Neural crest cell (in vitro differentiated cells): ENCODE measurements at places on chromosomes 2 and 18.

GRCh38 chr2:30112561-30112960, 34.2 kb upstream of the YPEL5 start:
- DNase-seq: no peak

GRCh38 chr2:112656679-112657078, 10.9 kb downstream of the SLC20A1 start:
- no peak for DNase-seq

DNA sequence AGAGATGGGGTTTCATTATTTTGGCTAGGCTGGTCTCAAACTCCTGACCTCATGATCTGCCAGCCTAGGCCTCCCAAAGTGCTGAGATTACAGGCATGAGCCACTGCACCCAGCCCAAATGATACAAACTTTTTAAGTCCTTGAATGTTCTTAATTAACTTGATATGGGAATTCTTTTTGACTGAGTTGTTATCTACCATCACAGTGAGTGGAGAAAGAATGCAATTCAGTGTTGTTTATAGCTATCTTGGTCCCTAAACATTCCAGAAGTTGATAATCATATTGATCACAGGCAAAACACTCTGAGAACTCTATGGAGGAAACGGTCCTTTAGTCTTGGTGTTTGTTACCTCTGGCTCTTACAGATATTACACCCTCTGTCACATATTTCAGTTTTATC, 1072.5 kb downstream of the SUCLG1 start:
- no peak for DNase-seq

DNA sequence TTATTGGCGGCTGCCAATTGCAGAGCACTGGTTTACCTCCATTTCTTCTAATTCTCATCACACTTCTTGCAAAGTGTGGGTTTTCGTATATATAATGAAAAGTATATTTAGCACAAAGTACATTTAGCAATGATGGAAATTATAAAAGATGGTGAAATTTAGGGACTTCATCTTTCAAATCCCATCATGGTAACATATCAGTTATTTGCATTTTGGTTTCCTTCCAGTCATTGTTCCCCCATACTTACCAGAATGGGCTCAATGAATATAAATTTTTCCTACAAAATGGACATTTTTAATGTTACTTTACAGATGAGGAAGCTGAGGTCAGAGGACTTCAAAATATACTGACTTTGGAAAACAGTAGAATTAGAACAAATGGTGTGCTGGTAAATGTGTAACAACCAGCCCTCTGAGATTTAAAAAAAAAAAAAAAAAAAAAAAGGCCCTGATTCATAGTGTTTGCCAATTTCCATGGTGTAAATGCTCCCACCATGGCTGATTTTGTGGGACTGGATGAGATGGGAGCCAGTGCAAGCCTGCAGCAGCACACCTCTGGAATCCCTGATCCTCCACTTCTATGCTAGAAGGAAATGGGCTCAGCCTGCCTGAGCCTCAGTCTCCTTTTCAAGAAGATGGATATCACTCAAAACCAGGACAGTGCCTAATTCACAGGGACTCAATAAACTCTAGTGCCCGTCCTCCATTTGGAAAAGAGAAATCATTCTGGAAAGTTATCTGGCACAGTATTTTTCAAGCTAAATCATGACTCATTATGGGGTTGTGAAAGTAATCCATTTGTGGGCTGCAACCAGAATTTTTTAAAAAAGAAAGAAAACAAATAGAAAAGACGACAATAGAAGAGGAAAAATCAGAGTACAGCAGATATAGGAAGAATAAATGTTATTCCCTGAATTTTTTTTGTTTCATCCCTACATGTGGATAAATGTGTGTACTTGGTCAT, 34.0 kb downstream of the LBH start:
- no peak for DNase-seq

GRCh38 chr2:73110168-73111072, 2.3 kb downstream of the RAB11FIP5 start:
- no peak for DNase-seq

- no peak for DNase-seq
Observed at GRCh38 chr2:86577817-86578456, 14.7 kb upstream of the CHMP3 start.

- no peak for DNase-seq
Observed at GRCh38 chr2:39686456-39686855, 20.7 kb downstream of the TMEM178A start.
